ENCODE measurements at places on chromosomes 5 and 9. TPM values are rescaled to one million over a fixed set of nuclear protein-coding genes. Genes with fewer than 3 reads are reported as not detected.

Gene TSSK1B
- 0.48 TPM for total RNA-seq

Gene CEMIP2
- 10.1 TPM for total RNA-seq

Gene CCDC183
- total RNA-seq, result not detected

Gene SLC23A1
- 0.28 TPM for total RNA-seq

Gene KDM4C
- total RNA-seq, result 19.2 TPM
